ENCODE measurements at places on chromosomes 1 and 21.

DNA sequence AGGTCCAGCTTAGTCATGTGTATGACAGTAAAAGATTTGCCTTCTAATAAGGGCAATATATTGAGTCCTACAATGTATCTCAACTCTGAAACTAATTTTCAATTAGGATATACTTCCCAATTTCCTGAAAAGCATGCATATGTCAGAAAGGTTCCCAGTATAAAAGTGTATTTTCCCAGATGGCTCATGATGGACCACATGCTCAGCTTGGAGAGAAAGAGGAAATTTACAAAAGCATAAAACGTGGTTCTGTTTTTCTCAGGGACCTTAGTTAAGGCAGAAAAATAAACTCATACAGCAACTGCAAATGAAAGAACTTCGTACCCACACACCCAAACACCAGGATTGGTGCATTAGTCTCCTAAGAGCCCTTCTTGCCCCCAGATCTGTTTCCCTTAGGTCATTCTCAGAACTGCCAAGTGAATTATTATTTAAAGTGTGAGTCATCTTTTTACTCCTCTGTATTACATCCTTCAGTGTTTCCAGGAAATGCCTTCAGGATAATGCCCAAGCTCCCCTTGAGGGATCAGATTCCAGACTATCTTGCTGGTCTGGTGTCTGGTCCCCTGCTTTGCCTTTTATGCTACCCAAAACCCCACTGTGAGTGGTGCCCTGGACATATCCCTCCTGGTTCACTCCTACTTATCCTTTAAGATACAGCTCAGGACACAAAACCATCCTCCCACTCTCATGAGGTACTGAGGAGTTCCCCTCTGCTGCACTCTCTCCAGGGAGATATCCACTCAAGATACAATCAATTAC lies 57.4 kb downstream of the SSX2IP start:
- DNase-seq: no peak

- no peak for DNase-seq
Observed at GRCh38 chr1:97136996-97137395, 415.4 kb downstream of the PTBP2 start.

DNA sequence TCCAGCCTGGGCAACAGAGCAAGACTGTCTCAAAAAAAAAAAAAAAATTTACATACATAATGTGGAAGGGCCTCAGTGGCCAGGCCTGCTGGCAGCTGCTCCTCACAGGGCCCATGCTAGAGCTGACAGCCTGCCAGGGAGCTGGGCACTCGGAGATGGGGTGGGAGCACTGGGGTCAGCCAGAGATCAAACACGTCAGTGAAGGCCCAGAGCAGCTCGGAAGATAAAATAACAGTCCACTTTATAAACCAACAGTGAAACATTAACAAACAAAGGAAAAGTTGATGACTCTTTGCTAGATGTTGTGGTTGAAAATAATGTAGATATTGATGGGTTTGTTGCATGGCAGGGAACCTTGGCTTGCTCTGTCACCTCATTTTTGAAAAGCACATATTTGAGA lies 42.7 kb downstream of the ATP5PF start:
- DNase-seq: no peak

GRCh38 chr1:109040989-109041620 lies 797 bp downstream of the WDR47 start:
- peak; percentile 61 for DNase-seq

DNA sequence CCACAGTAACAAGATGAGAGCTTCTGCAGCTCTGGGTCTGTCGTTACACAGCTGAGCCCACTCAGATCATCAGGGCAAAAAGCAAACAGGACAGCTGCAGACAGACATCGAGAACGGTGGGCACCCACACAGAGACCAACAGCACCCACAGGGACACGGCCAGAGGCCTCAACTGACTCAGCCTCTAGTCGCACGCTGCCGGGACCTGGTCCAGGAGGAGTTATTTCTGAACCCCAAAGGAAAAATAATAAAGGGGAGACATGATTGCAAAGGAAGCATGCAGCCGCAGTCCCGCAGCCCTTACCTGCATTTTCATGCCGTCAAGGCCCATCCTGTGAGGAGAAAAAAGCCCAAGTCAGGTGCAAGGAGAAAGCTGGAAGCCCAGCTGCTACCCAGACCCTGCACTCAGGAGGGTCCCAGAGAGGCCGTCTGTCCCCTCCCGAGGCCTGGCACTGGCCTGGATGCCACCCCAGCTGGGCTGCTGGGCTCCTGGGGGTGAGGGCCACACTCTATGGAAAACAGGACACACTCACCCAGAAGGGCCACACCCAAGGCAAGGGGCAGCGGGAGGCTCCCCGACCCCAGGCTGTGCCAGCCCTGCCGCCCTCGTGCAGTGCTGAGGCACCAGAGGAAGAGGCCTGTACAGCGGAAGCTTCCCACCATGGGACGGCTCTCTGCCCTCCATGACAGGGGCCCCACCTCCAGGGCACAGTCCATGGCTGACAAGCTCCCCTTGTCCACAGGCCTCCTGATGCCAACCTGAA lies 15.7 kb downstream of the LSS start:
- DNase-seq: no peak

DNA sequence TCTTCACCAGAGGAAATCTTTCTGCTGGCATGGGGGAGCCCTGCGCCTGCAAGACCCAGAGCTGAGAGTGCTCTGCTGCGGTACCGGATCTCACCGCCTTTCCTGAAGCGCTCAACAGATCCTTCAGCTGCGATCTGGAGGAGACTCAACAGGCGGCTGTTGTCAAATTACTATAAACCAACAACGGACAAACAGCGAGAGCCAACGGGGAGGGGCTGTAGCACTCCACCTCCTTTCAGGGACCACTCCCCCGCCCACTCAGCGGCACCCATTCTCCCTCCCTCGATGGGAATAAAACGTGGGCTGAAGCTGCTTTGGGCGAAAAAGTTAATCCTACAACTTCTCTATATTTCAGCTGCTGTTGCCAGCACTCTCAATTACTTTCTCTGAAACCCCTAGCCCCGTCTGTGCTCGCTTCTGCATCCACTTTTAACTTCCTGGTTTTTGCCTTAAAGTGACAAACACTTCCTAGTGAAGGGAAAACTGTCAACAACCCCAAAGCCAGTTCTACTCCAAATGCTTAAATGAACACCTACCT lies at the start of gene FMO5:
TSS of gene FMO5 (minus strand) at position 147 of the 538 bp plus-strand sequence. CDS start 310 bp downstream, outside the sequence.
- peak; percentile 84 for DNase-seq

DNA sequence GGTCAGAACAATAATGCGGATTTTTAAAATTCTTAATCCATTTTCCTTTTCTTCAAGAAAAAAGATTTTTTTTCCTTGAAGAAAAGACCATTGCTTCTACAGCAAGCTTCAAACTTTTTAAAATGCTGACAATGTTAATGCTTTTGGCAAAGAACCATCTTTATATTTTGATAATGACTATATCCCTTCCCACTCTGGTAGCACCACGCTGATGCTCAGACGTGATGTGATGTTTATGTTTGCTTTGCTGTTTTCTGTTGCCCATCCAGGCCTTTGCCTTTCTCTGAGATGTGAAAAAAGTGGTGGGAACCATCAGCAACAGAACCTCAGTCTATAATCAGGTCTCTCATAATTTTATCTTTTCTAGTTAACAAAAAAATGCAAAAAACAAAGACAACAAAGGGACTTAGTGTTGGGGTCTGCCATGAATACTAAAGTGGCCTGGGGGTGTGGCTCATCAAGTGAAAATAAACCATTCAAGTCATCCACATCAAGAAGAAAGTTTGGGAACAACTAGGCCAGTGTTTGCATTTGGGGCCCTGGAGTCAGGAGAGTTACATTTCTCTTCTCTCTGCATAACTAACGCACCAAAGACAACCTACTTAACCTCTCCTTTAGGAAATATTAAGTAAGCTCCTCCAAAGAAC lies 244.6 kb upstream of the DMRTA2 start:
- DNase-seq: no peak

GRCh38 chr1:87329526-87330056 lies 911 bp downstream of the LMO4 start:
- DNase-seq: peak; percentile 64

- no peak for DNase-seq
Observed at GRCh38 chr1:114466334-114467014, 44.5 kb downstream of the TRIM33 start.

GRCh38 chr1:33096363-33097005 lies 15.5 kb downstream of the AZIN2 start:
- DNase-seq: no peak

DNA sequence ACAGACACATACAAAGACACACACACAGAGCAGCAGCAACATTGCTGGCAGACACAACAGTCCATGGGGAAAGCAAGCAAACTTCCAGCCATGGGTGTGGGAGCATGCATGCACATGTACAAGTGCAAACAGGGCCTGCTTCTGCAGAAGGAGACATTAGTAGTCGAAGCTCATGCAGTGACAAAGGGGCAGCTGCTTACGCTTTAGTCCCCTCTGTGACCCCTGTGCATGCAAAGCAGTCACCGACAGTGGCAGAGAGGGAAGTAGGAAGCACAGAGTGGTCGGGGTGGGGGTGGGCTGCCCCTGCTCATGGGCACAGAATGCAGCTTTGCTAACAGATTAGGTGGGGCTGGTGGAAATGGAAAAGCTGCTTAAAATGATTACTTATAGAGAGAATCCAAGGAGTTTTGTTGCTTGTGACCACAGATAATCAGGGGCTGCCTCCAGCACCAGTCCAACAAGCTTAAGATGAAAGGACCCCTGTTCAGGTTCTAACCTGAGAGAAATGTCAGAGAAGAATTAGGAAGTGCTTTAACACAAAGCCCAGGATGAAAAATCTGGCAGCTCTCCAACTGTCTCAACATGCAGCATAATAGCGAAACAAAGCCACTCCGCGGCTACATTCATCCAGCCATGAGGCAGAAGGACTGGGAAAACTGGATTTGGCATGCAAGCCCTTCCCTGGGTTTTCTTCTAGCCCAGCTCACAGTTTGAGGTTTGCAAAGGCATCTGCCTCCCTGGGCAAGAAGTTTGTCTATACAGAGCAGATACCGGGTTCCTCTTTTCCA lies 378.9 kb downstream of the KCNH1 start:
- peak; percentile 17 for DNase-seq

GRCh38 chr1:32208469-32208868 lies 420 bp upstream of the DCDC2B start:
- DNase-seq: no peak

- no peak for DNase-seq
Observed at GRCh38 chr1:105343317-105343716, 1593.6 kb downstream of the AMY1C start.

GRCh38 chr1:26094076-26094669 lies 17.5 kb upstream of the PDIK1L start:
- no peak for DNase-seq

GRCh38 chr1:165628147-165628822 lies 2.7 kb upstream of the MGST3 start:
- no peak for DNase-seq

DNA sequence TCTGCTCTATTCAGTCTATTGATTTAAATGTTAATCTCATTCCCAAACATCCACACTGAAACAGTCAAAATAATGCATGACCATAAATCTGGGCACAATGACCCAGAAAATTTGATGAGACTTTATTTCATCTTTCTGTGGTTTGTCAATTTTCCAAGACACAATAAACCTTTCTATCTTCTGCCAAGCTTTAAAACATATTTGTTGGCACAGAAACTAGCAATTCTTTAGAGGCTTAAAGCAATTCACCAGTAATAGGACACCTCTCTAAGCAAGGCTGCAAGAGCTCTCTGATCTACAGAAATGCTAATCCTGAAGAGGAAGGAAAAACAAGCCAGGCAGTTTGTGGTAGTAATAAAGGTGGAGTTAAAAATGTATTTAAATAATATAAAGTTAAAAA lies 113.7 kb downstream of the FCRL5 start:
- DNase-seq: no peak

GRCh38 chr1:60553730-60554129 lies 480.2 kb upstream of the C1orf87 start:
- no peak for DNase-seq

- DNase-seq: no peak
Observed at GRCh38 chr21:27024301-27024700, 57.4 kb upstream of the ADAMTS5 start.

GRCh38 chr1:113692342-113692741 lies 66.9 kb downstream of the PHTF1 start:
- DNase-seq: no peak

DNA sequence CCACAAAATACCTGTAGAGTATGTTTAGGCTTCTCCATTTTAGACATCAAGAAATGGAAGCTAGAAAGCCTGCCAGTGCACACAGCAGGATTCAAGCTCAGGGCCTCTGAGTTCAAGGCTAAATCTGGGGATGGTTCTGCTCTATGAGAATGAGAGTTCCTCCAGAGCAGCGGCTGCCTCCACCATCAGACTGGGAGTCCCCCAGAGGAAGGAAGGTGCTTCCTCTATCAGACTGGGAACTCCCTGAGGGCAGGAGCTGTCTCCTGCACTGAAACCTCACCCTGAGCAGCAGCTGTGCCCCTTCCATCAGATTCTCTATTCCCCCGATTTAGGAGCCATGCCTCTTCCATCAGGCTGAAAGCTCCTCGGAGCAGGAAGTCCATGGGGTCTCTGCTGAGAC lies 20.1 kb downstream of the PLA2G5 start:
- DNase-seq: no peak

GRCh38 chr21:44983421-44984206 lies 43.8 kb downstream of the SLX9 start:
- no peak for DNase-seq
